Stimulated activated CD8-positive, alpha-beta memory T cell treated with anti-CD3 and anti-CD28 coated beads, Interleukin-12 subunit alpha, Interleukin-12 subunit beta, amount 100 ng/mL, for 1 hour (primary cell): ENCODE measurements at places on chromosomes 11 and 22.

GRCh38 chr11:60130496-60130895 is 42.0 kb downstream of the MS4A2 start:
- DNase-seq = no peak

DNA sequence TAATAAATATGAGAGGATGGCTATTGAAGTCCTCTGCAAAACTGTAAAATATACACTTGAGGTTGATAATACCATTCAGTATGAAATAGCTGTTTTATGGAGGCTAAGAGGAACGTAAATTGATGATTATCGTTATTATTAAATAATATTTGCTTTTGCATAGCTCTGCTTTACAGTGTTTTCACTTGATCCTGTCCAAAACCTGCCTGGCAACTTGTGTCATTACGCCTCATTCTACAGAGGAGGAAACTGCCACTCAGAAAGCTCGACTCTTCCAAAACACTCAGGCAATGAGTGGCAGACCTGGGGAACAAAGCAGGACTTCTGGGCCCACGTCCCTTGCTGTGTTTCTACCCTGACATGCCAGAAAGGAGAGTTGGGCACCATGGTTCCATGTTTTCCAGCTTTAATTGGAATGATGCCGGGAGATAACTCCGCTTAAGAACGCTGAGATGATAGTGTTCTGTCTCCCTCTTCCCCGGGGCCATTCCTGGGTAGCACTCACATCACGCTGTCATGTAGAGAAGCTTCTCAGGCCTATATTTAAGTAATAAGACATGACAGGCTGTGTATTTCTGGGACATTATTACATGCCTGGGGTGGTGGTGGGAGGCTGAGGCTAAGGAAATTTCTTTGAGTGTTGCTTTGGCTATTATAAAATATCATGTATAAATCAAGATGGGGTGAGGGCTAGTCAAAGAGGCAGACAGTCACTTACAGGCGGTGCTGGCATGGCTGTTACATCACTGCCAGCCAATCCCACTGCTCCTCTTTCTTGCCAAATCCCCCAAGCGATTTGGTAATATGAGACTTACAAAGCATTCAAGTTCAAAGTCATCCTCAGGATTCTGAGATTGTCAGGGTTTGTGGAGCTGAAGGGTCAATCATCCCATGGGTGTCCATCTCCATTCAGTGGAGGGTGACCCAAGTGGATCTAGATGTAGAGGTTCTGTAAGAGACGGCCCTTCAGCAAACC is 501.7 kb downstream of the INSC start:
- DNase-seq = no peak

DNA sequence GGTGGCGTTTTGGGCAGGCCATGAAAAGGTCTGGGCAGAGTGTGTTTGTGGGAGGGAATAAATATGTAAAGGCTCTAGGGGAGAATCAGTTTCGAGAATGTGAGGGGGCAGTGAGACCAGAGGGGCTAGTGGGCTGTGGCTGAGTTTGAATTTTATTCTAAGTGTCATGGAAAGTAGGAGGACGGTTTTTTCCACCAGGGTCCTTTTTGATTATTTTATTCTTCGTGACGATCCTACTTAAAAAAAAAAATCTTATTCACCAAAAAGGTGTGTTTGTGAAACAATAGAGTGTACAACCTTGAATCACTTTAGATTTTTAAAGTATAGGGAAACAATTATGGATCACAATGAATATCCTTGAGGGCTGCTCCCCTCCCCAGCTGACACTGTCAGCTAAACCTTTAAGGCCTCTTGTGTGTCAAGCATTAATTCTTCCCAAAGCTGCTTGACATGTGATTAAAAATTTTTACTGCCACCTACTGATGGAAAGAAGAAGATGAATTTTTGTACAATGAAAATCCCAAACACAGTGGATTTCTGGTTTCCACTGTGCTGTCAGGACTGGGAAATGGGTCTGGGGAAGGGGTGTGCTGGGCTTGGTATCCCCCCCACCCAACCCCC is 107.5 kb upstream of the OR4B1 start:
- DNase-seq = no peak

GRCh38 chr22:39384750-39385480 is 14.7 kb upstream of the TAB1 start:
- DNase-seq = no peak

DNA sequence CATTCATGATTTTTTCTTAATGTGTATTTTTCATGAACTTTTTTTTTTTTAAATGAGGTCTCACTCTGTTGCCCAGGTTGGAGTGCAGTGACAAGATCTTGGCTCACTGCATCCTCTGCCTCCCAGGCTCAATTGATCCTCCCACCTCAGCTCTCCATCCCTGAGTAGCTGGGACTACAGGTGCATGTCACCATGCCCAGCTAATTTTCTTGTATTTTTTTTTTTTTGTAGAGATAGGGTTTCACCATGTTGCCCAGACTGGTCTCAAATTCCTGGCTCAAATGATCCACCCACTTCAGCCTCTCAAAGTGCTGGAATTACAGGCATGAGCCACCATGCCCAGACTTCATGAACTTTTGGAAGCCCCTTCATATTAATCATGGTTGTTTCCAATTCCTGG is 49.7 kb downstream of the ADAMTS15 start:
- DNase-seq = no peak

DNA sequence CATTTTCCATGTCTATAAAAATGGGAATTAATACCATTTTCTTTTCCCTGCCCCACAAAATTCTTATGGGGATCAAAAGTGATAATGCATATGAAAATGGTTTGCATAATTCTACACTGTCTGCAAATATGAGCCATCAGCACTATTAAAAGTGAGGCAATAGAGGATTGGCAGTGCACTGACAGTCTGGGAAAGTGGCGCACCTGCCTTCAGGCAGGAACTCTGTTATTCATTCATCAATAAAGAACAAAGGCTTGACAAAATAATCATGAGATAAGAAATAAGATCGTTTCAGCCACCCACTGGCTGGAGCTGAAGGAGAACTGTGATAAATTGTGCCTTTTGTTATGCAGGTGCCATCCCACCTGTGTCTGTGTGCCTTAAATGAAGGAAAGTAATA is 49.5 kb downstream of the ARFGAP2 start:
- no peak for DNase-seq

DNA sequence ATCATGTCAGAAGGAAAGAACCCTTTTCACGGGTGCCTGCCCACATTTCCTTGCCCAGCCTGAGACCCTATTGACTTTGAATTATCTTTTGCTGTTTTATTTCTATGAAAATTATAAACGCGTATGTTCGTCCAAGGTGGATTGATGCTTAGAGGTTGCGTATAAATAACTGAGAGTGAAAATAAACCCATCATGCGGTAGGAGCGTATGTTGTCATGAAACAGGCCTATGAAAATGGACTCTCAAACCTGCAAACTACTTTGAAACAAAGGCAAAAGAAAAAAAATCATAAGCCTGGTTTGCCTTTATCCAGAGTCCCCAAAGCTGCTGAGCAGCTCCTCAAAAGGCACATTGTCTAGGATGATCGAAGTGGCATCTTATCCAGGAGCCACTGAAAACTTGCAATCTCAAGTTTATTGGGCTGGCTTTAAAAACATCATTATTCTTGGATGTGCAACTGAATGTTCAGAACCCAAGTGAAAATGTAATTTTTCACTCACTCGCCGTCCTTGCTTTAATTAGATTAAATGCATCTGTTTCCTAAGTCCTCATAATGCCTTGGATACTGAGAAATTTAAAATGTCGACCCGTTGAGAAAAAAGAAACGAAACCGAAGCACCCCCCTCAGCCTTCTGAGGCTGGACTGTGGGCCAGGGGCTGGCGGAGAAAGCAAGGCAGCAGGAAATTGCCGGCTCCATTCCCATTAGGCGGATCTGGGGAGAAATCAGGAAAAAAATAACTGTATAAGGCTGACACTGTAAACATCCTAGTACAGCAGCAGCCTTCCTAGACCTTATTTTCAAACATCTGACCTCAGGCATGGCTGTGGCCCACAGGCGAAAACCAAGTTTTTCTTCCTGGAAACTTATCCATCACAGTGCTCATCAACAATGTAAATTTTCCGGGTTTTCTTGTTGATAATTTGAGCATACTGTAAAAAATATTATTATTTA is 82.9 kb upstream of the PPARA start:
- no peak for DNase-seq

DNA sequence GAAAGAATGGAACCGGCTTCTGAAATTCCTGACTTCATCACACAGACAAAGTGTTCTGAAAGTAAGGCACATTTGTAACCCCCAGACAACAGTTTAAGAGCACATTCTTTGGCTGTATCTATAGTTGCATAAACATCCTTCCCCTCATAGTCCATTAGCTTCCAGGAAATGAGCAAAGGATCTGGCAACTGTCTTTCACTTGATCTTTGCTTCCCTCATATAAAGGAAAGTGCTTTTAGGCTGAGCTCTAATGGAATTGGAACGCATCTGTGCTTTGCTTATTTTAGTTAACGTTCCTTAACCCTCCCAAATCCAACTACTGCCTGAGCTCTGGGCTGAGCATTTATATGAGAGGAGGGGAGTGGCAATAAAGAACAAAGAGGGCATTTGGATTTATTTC is 76.9 kb upstream of the API5 start:
- no peak for DNase-seq

DNA sequence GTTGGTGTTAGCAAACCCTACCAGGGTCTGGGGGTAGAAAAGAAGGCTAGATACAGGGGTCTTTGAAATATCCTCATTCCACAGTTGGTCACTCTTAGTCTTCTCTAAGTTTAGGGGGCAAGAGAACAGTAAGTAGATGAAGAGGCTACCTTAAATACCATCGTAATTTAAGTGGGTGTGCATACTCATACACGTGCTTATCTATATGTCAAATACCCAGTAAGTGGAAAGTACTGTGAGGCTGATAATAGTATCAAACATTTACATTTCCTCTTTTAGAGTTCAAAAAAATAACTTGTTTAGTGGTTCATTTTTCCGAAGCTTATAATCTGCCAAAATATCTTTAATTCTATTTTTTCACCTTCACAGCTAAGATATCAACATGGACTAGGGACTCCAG is 90.7 kb downstream of the WNT11 start:
- DNase-seq = no peak

DNA sequence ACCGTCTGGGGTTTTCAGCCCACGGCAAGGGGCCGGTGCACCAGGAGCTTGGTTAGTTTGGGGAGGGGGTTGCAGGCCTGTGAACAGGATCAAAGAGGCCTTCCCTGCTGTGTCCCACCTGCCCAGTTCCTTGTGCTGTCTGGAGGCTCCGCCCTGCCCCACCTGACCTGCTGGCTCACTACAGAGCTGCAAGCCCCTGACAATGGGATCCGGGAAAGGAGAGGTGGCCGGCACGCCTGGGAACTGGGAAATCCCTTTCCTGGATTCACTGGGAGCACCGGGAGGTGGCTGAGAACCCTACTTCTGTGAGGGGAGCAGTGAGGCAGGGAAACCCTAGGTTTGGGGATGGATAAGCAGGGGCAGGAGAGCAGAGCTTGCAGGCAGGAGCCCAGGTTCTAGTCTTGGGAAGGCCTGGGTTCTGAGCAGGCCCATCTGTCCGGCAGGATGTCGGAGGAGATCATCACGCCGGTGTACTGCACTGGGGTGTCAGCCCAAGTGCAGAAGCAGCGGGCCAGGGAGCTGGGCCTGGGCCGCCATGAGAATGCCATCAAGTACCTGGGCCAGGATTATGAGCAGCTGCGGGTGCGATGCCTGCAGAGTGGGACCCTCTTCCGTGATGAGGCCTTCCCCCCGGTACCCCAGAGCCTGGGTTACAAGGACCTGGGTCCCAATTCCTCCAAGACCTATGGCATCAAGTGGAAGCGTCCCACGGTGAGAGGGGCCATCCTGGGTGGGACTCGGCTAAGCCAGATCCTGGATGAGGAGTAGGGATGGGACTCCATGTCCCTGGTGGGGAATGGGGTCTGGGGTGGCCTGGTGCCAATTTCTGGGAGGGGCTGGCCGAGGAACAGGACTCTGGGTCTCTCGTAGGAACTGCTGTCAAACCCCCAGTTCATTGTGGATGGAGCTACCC is 786 bp downstream of the CAPN1 start:
- no peak for DNase-seq

DNA sequence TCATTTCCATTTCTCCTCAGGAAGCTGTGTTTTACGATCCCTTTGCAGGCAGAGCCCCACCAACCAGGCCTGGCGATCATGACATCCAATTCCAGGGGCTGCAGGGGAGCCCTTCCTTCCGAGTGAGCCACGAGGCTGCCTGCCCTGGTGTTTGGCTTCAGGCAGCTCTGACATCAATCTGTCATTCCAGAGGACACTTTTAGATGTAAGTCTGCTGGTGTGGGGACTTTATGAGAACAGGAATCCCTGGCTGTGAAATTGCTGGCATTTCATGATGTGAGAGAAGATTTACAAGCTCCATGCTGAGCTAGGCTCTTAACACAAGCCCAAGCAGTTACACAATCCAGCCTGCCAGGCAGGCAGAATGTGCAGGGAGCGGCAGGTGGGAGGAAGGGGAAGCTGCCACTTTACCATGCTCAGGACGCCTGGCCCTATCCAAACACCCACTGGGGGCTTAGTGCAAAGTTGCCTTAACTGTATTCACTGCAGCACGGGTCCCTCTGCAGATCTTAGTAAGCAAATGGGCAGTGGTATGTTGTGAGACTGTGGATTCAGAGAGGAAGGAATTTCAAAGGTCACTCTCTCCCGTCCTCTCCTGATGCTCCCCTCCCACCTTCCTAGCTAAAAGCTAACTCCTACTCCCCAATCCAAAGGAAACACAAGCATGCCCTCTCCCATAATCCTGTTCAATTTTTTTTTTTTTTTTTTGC is 43.4 kb upstream of the MICAL2 start:
- DNase-seq = no peak

DNA sequence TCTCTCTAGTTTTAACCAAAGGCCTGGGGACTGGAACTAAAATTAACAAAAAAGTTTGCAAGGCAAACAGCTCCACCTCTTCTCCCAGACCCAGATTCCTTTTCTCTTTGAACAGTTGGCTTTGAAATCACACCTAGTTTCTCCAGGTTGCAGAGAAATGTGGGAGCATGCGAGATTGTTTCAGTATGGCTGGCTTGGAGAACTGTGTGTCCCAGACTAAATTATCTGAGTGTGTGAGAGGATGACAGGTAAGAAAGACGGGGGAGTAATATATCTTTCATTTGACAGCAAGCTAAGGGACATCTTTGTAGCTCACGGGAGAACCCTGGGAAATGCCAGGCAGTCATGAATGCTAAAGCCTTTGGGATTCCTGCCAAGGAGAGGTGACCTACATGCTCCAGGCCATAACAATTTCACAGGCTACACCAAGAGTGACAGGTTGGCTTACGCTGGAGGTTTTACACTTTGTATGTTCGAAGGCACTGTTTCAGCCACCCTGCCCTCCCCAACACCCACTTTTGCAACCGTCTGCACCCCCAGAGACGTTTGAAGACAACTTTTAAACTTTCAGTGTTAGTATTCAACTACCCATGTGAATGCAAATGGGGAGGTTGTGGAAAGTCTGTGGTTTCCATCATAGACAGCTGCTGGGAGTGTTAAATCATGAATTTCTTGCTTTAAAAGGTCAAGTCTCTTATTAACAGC is 109.3 kb upstream of the SNX19 start:
- DNase-seq = no peak

GRCh38 chr11:75303544-75304224 is 47.8 kb downstream of the ARRB1 start:
- no peak for DNase-seq

DNA sequence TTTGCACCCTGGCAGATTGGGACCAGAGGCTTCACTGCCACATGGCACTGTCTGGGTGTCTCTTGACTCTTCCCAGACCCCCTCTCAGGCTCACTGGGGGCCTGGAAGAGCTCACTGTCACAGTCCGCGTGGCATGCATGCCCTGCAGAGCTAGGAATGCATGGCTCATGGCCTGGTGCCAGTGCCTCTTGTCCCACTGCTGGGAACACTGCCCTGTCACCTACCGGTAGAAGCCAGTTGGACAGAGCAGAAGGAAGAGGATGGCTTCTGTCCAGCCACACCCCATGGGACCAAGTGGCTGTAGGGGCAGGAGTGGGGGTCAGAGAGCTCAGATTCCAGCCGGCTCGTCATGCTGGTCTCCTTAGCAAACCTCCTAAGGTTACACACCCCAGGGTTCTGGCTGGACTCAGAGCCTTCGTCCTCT is 29.7 kb downstream of the MB start:
- no peak for DNase-seq
